ENCODE measurements at places on chromosomes 12 and 14.
A peak's percentile ranks its signal among the peaks of the same experiment; 100 is the strongest.

- no peak for DNase-seq
Observed at GRCh38 chr14:98888927-98889835, 382.8 kb downstream of the BCL11B start.

DNA sequence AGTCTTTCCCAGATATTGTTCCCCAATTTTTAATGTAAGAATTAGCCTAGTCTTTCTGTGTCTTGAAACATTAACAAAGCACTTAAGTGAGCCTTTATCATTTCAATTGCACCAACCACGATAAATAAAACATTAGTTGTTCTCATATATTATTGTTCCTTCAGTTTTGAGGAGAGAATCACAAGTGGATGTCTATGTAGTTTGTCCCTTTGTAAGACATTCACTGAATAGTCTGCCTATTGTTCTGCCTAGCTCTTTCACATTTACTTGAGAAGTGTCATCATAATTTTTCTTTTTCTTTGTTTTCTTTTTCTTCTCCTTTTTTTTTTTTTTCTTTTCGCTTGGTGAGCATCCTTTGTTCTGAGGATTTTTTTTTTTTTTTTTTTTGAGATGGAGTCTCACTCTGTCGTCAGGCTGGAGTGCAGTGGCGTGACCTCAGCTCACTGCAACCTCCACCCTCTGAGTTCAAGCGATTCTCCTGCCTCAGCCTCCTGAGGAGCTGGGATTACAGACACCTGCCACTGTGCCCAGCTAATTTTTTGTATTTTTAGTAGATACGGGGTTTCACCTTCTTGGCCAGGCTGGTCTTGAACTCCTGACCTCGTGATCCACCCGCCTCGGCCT lies 129.7 kb downstream of the SYT1 start:
- DNase-seq: no peak

DNA sequence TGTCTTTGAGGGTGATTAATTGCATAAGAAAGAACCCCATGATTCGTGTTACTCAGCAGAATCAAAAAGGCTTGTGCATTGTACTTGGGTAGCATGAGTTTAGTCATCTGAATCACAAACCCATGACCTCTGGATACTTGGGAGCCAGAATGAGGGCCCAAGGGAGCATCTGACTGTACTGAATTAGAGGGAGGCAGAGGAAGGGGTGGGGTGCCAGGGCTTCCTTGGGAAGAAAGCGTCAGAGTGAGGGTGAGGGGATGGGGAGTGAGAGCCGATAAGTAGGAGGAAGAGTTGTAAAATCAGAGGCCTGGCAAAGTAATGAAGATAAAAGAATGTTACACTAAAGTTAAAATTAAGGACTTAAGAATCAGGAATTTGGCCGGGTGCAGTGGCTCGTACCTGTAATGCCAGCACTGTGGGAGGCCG lies 29.8 kb downstream of the GPRC5D start:
- no peak for DNase-seq

GRCh38 chr14:55912344-55912743 lies 205.9 kb upstream of the PELI2 start:
- DNase-seq: no peak

- no peak for DNase-seq
Observed at GRCh38 chr12:122610911-122611310, 83.9 kb downstream of the KNTC1 start.

DNA sequence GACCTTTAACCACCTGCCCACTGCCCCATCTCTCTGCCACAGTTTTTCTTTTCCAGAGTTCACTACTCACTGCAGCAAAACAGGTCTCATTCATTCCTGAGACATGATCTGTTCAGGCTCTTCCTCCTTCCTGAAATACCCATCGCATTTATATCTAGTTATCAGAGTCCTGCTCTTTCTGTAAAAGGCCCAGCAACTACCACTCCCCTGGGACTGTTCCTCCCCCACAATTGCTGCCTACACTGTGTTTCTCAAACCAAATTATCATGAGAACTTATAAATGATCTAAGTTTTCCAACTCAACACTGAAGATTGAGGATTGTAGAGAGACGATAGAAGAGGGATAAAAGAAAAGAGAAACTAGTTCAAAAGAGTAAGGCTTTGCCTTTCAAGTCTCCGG lies 40.8 kb upstream of the EPS8 start:
- DNase-seq: no peak

- DNase-seq: no peak
Observed at GRCh38 chr12:19945559-19946435, 422.5 kb upstream of the PDE3A start.

GRCh38 chr12:98149691-98150210 lies 365.6 kb upstream of the TMPO start:
- DNase-seq: no peak

GRCh38 chr12:115946092-115946491 lies 331.4 kb downstream of the MED13L start:
- DNase-seq: no peak

GRCh38 chr14:90253826-90254225 lies 2.5 kb upstream of the PSMC1 start:
- DNase-seq: no peak

DNA sequence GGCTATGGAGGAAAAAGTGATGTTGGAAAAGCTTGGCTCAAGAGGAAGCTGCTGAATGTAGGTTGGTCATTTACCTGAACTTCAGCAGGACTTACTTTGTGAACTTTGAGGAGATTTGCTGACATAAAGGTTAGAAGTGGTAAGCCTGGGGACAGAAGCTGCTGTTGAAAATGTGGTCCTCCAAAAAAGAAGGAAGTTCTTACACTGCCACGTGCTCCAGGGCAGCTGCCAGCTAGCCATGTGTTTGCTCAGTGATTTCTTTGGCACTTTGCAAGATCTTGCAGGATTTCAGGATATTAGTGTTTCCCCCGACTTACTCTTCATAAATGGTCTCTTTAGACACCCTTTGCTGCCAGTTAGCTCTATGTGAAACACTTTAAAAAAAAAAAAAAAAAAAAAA lies 14.8 kb upstream of the DYRK2 start:
- DNase-seq: no peak

DNA sequence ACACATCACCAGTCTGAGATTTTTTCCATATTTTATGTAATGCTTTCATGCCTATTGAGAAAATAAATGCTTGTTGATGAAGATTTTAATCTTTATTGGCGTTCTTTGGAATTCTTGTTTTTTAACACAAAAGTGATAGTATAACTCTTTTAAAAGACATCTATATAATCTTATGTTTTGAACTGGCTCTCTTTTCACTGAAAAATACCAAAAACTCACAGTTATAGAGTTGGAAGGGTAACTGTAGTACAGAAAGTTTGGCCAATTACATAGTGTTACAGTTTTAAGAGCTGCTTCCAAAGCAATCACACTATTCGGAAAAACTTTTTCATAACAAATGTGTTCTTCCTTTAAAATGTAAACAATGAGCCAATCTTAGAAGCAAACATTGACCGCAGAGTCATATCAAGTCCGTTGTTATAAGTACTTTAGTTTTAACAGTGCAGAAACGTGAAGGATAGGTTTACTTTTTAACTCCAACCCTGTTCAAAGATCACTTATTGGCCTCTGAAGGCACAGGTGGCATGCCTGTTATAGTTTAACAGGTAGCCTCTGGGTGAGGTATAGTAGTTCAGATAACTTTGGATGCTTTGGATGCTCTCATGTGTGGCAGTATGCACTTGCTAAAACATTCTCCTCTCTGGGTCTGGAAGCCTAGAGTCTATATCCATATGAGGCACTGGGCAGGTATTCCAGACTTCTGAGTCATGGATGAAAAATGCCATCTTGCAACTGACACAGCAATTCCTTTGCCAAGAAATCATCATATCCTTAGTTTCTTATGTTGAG lies 12.1 kb upstream of the NTN4 start:
- DNase-seq: no peak

DNA sequence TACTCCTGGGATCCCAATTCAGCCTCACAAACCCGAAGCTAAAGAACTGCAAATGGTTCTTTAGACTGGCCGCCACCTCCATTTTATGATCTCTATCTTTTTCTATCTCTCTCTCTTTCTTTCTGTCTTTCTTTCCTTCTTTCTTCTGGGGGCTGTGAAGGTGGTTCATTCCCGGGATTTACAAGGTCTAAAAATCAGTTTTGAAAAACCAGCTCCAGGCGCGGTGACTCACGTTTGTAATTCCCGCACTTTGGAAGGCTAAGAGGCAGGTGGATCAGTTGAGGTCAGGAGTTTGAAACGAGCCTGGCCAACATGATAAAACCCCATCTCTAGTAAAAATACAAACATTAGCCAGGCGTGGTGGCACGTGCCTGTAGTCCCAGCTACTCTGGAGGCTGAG lies 67.2 kb upstream of the VASH1 start:
- no peak for DNase-seq

DNA sequence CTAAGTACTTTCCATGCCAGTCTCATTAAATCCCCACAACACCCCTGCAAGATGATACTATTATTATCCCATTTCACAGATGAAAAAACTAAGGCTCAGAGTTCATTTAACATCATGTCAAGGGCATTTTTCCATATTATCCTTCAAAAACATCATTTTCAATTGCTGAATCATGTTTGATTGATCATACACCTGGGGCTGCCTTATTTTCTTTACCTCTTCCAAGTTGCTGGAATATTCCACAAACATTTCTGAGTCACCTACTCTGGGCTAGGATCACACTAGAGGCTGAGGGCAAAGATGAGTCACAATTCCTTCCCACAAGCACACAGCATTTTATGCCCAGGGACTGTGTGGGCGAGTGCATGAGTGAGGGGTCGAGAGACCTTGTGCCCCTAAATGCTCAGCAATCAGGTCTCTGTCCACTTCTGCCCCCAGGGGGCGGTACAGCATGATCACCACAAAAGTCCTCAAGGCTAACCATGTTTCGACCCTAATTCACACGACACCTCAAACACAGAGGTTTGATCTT lies 14.1 kb upstream of the TMEM119 start:
- peak; percentile 36 for DNase-seq

GRCh38 chr14:25197885-25198284 lies 147.9 kb upstream of the STXBP6 start:
- DNase-seq: no peak

DNA sequence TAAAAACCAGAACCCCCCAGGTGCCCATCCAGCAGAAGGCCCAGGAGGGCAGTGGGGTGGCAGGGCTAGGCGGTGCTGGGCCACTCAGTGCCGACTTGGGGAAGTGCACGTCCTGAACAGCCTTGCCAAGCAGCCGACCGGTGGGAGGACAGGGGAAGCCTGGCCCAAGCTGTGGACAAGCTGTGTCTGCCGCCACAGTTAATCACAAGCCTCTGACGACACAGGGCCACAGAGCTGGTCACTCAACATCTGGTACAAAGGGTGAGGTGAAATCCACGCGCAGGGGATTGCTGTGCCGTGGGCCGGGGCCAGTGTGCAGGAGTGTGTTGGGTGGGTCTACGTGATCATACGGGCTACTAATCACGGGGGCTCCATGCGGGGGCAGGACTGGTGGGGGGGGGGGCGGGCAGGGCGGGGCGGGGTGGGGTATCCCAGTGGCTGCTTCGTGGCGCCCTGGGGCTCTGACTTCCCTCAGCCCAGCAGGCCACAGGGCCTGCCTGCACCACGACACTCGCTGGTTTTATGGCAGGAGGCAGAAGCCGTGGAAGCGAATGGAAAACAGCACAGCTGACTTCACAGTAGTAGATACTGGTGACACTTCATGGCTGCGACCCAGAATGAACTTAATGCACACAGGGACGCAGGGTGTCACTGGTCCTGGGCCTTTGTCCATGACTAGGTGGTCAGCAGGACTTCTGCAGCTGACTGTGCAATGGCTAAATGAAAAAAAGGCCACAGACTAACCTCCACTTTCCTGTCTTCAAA lies 10.2 kb downstream of the AMN start:
- no peak for DNase-seq

DNA sequence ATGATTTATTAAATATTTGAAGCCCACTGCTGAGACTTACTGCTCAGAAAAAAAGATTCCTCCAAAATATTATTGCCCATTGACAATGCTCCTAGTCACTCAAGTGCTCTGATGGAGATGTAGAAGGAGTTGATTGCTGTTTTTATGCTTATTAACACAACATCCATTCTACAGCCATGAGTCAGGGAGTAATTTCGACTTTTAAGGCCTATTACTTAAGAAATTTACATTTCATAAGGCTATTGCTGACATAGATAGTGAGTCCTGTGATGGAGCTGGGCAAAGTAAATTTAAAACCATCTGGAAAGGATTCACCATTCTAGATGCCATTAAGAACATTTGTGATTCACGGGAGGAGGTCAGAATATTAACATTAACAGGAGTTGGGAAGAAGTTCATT lies 5.2 kb downstream of the KCNJ8 start:
- no peak for DNase-seq

DNA sequence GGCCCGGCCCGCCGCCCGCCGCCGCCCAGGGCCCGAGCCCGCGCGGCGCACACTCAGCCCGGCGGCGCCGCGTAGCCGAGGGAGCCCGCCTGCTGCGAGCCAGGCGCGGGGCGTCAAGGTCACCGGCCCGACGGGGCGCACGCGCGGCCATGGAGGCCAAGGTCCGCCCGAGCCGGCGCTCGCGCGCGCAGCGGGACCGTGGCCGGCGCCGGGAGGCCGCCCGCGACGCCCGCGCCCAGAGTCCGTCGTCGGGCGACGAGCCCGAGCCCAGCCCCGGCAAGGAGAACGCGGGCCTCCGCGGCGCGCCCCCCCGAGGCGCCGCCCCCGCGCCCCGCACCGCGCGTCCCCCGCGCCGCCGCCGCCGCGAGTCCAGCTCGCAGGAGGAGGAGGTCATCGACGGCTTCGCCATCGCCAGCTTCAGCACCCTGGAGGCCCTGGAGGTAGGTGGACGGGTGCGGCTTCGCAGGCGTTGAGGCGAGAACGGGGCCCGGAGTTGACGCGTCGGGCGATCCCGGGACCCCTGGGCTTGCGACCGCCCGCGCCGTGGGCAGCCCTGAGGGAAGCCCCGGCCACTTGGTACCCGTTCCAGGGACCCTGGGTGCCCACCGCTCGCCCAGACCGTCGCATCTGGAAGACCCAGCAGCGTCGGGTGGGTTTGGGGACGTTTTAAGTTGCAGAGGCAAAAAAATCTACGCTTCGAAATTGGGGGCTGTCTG lies 629 bp downstream of the FBRSL1 start:
- DNase-seq: no peak

DNA sequence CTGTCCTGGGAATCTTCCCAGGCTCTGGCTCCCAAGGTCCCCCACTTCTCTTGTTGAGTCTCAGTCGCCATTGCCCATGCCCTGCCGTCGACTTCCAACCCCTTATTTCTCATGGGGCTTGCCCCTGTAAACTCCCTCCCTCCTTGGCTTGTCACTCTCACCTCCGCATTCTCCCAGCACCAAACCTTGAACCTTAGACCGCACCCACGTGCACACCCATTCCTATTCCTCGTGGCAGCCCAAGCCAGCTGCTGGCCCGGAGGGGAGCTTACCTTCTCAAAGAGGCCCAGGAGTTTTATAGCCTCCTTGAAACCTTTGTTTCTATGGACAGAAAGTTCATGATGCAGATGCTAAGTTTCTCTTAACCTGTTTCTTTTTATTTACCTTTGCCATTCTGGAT lies 4.6 kb downstream of the JDP2 start:
- no peak for DNase-seq

- DNase-seq: no peak
Observed at GRCh38 chr14:20799456-20799891, 3.2 kb downstream of the RNASE1 start.

GRCh38 chr14:93295541-93296220 lies 37.2 kb downstream of the BTBD7 start:
- no peak for DNase-seq

Data from activated CD8-positive, alpha-beta memory T cell treated with anti-CD3 and anti-CD28 coated beads for 1 hour (primary cell).